Esophagus (tissue), 2 donors: ENCODE measurements at places on chromosomes 7 and 10. TPM values are rescaled to one million over a fixed set of nuclear protein-coding genes. Genes with fewer than 3 reads are reported as not detected.

DOCK1 gene
- 11.4 TPM for polyA plus RNA-seq

SHH gene
- polyA plus RNA-seq: 0.01 TPM

GJD4 gene
- not detected for polyA plus RNA-seq

HTRA1 gene
- polyA plus RNA-seq: 19.5 TPM

MBL2 gene
- not detected for polyA plus RNA-seq

ATOH7 gene
- 0.02 TPM for polyA plus RNA-seq

TDRD1 gene
- polyA plus RNA-seq: 0.04 TPM

TMEM196 gene
- not detected for polyA plus RNA-seq

GIMAP5 gene
- polyA plus RNA-seq: 5.2 TPM

UNC5B gene
- 7.6 TPM for polyA plus RNA-seq

FIGNL1 gene
- 7.7 TPM for polyA plus RNA-seq

MRC1 gene
- 1.0 TPM for polyA plus RNA-seq

STEAP4 gene
- 6.2 TPM for polyA plus RNA-seq

ERVW-1 gene
- polyA plus RNA-seq: not detected

CFAP69 gene
- polyA plus RNA-seq: 3.1 TPM

NEURL1 gene
- polyA plus RNA-seq: 0.11 TPM
